ENCODE measurements at places on chromosomes 5 and 9.

DNA sequence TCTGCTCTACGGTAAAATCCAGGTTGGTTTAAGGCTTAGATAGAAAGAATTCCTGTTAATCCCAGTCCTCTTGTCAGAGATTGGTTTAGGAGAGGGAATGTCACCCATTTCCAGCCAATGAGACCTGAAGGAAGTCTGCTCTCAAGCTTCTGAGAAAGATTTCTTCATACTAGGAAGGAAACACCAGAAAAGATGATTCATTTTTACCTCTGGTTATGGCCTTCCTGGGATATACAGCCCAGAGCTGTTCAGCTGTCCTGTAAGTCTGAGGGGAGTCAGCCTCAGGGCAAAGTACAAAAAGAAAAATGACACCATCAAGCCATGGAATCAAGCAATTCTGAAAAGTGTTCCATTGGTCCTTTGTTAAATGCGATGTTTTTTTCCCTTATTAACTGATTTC lies 18.6 kb upstream of the CFAP95 start:
- no peak for DNase-seq

DNA sequence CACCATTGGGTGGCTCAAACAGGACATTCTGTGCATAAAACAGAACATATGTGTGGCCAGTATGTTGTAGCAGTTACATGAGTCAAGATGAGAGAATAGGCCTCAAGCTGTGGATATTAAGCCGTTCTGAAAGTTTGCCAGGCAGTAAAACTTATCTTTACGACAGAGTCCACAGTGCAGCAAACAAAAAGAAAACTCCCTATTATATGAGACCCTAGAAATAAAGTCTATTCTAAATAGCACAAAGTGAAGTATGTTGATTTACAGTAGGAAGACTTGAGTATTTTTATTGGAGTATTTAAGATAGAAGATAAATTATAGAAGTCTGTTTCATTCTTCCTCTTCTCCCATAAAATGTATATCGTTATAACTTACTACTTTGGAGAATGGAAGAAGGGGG lies 271.5 kb downstream of the ADGRV1 start:
- no peak for DNase-seq

- DNase-seq = no peak
Measured at GRCh38 chr5:53360811-53361210, 119.6 kb upstream of the FST start.

GRCh38 chr9:114389612-114390368 lies 2.0 kb upstream of the AKNA start:
- DNase-seq = no peak

DNA sequence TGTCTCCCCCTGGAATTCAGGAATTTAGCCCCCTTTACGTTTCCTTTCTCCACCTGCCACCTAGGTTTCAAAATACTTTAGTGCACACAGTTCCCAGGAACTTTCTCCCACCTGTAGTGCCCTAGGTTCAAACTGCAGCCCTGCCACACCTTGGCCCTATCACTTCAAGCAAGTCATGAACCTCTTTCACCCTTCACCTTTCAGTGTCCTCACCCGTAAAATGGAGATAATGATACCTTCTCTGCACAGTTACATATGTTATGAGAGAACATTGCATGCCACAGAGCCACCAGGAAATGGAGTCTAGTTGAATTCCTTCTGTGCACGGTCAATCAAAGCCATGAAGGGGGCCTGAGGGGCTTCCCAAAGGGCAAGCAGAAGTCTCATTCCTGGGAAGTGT lies 9.8 kb upstream of the EEIG1 start:
- no peak for DNase-seq

DNA sequence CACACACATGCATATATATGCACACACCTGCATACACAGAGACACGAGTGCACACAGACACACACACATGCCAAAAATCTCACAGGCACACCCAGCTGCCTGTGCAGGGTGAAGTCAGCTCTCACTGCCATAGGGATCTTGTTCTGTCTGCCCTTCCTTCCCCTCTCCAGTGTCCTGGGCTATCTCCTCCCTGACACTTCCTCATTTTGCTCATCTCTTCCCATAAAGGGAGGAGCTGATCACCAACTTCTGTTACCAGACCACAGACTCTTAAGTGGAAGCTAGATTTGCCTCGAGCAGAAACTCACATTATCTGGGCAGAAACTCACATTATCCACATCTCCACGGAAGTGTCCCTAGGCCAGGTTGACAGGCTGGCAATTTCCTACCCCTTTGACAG lies 28.7 kb downstream of the LCP2 start:
- no peak for DNase-seq

DNA sequence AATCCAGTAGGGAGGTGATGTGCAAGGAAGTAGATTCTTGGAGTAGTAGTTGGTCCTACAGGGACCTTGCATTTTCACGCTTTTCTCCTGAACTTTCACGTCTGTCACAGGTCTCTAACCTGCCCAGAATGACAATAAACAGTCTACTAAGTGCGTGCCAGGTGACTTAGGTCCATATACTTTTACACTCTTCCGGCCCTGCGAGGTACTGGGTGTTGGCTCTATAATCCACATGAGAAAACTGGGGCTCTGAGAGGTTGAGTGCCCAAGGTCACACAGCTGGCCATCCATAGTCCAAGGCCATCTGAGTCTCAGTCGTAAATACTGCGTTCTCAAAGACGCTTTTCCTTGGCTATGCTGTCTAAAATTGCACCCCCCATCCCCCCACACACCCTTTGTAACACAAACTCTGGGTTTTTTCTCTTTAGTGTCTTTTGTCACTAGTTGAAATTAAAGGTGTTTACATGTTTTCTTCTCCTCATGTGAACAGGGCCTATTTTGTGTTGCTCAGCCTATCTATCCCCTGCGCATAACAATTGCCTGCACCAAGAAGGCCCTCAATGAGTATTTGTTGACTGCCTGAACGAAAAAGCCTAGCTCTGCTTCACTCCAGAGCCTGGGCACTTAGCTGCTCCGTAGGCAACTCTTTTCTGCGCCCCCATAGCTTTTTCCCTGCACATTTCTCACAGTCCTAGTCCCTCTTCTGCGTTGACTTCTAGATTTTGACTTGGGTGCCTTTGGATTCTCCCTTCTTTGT lies 943 bp downstream of the SFXN1 start:
- no peak for DNase-seq

- no peak for DNase-seq
Measured at GRCh38 chr5:36199620-36200019, 42.1 kb downstream of the NADK2 start.

DNA sequence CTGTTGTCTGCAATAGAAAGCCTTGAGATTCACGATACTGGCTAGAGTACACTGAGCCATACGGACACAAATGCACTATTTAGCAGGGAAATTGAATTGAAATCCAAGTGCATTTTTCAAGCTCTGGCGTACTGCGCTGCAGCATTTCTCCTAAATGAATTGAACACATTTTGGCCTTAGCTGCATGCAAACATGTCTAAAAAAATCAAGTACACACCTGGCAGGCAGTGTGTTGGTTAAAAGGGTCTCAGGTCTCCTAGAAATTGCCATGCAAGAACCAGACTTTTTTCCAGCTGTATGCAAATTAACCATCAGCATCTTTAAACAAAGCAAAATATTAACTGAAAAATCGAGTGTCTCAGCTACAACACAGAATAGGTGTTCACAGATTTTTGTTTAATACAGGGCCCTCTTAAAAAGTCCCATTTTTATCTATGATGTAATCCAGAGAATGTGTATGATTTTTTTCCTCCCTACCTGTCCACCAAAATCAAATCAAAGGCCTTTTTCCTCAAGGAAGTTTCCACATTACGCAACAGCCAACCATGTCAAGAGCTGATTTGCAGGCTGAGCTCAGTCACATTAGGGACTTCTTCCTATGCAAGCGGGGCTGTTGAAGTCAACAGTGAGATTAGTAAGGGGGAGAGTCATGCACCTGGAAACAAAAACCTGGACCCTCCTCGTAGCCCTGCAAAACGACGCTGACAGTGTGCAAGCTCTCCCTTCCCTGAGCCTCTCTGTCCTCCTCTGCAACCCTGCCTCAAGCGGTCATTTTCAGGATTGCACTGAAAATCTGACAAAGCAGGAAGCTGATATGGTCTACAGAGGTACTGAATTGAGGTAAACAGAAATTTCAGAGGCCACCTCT lies 14.1 kb upstream of the SFXN1 start:
- no peak for DNase-seq

GRCh38 chr5:1746371-1747078 lies 53.1 kb downstream of the MRPL36 start:
- DNase-seq = no peak

DNA sequence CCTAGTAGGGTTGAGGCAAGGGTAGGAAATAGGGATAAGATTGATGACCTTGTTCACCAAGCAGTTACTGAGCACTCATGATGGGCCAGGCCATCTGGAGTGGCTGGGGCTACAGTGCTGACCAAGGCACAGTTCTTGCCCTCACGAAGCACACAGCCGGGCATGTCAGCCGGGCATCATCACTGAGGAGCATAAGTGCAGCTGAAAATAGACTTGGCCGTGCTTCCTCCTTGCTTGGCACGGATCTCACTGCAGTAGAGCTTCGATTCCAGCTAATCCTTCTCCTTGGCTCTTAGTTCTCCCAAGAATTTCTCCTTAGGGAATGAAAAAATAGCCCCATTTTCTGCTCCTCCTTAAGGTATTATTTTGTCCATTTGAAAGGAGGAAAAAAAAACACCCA lies 116.6 kb downstream of the NMUR2 start:
- DNase-seq = no peak
